Osteoblast (primary cell): ENCODE measurements at places on chromosomes 3 and 15. TPM values are rescaled to one million over a fixed set of nuclear protein-coding genes. Genes with fewer than 3 reads are reported as not detected.

The LRRN1 gene
- 3.5 and 4.0 TPM in 2 replicates for total RNA-seq

The RBPMS2 gene
- 0.29 TPM in 1 of 2 replicates, not detected in the other for total RNA-seq

The IL5RA gene
- total RNA-seq: not detected in 2 replicates

The MYH15 gene
- total RNA-seq: 0.36 and 0.59 TPM in 2 replicates

The WDR72 gene
- total RNA-seq: not detected in 2 replicates

The GATA2 gene
- 0.72 and 0.88 TPM in 2 replicates for total RNA-seq

The FANCD2OS gene
- not detected in 2 replicates for total RNA-seq

The SNURF gene
- total RNA-seq: 15.3 and 17.0 TPM in 2 replicates

The SCAANT1 gene
- not detected in 2 replicates for total RNA-seq

The TMEM212 gene
- total RNA-seq: not detected in 2 replicates

The A4GNT gene
- not detected in 2 replicates for total RNA-seq

The CEP19 gene
- total RNA-seq: 3.6 and 3.8 TPM in 2 replicates

The LTK gene
- total RNA-seq: not detected in 2 replicates

The CHRM5 gene
- total RNA-seq: under 0.01 TPM in 2 replicates

The LRRC28 gene
- 32.6 and 32.7 TPM in 2 replicates for total RNA-seq

The ELL3 gene
- 1.2 and 3.6 TPM in 2 replicates for total RNA-seq

The ATP8B4 gene
- 0.88 and 1.1 TPM in 2 replicates for total RNA-seq

The MOBP gene
- not detected in 2 replicates for total RNA-seq

The KCNH8 gene
- total RNA-seq: not detected in 2 replicates

The CTXND1 gene
- total RNA-seq: not detected in 2 replicates

The TMEM207 gene
- not detected in 2 replicates for total RNA-seq

The NGLY1 gene
- 29.5 and 30.4 TPM in 2 replicates for total RNA-seq
